ENCODE measurements at places on chromosomes 5 and 9.

GRCh38 chr5:44365345-44365744 is 23.9 kb downstream of the FGF10 start:
- no peak for ATAC-seq

- ATAC-seq = no peak
Measured at GRCh38 chr5:53892224-53892623, 331.8 kb downstream of the NDUFS4 start.

GRCh38 chr9:133991964-133992779 is at the start of gene VAV2:
Gene VAV2, minus strand, starts transcription at chr9:133992324. Its CDS starts 46 bp downstream, at chr9:133992278.
- peak; percentile 78 for ATAC-seq

DNA sequence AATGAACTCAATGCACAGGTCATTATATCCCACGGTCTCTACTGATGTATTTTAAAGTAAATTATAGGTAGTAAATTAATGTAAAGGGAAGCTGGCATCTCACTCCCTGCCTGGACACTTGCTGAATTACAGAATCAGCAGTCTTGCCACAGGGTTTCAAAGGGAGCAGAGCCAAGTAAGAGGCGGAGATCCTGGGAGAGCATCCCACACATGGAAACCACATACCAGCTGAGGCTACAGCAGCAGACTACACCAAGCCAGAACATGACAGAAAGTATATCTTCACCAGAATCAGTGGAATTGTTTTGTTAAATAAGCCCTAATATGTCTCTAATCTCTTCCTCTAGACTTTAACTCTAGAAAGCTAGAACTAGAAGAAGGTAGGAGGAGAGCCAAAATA is 1689.2 kb upstream of the WWC1 start:
- ATAC-seq = no peak

- ATAC-seq = no peak
Measured at GRCh38 chr5:79961716-79962574, 29.1 kb downstream of the MTX3 start.

- no peak for ATAC-seq
Measured at GRCh38 chr5:121175986-121176385, 675.7 kb upstream of the FTMT start.

DNA sequence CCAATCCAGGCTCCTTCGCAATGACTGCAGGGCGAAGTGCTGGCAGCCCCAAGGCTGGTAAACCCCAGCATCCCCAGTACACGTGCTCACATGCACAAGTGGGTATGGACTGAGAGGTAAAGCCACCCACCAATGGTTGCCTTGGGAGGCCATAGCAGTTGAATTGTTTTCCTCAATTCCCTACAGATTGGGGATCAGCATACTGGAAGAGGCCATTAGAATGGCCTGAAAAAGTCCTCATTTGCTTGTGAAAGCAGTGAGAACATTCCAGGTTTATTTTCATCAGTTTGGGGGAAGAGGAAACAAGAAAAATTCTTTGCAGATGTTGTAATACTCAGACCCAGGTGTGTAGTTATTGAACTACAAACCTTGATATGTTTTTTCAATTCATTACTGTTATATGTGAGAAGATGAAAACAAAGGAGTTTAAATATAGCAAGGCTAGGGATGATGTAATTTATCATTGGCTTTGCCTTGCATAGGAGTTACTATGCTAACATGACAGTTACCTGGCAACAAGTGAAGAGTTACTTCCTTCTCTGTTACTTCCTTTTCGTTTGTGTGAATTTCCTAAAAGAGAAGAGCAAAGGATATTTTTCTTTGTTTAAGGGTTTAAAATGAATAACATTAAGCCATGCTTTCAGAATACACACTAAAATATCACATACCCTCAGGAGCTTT is 36.4 kb downstream of the MTMR12 start:
- no peak for ATAC-seq

DNA sequence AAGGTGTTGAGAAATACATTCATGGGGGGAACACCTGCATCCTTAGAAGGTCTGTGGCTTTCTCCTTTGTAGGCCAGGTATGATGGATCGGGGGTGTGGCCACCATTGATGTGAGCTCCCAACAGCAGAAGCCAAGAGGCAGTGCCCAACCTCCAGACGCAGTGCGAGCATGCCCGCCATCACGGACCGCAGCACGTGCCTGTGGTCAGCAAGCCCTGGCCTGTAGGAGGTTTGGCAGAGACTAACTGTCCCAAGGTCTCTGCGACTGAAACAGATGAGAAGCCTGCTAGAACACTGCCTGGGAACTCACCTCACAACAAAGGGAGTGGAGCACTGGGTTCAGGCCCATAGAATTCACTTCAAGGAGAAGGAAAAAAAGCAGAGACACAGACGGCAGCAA is 31.9 kb upstream of the ZNF354A start:
- ATAC-seq = no peak

GRCh38 chr9:91303741-91304415 is 57.8 kb downstream of the AUH start:
- ATAC-seq = no peak

DNA sequence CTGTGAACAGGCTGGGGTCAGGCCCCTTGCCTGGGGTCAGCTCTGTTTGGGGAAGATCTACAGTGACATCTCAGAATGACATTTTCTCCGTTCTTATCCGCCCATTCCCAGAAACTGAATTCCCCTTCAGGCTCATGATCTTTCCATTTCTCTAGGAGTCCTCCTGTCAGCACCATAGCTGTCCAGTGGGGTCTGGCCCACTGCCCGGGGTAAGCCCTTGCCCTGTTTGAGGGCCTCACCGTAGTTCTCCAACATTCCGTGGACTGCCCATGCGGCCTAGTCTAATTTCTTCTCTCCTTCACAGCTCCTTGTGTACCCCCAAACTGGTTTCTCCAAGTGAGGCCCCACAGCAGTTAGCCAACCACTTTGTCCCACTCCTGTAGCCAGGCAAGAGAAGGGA is 68.4 kb downstream of the ENTREP1 start:
- no peak for ATAC-seq

DNA sequence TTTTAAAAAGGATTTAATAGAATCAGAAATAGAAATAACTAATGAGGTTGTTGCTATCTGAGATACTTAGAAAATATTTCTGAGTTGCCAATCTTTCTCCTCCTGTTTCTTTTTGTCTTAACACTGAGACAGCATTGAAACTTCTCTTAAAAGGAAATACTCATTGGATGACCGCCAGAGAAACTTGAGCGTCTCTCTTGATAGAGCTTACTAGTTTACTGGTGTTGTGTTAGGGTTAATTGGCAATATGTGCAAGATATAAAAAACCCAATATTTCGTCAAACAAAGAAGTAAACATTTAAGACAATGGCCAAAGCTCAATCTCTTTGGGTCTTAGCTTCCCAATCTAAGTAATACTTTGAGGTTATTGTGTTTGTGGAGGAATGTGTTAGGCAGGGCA is 176.4 kb upstream of the CHD1 start:
- no peak for ATAC-seq

- ATAC-seq = no peak
Measured at GRCh38 chr5:171595401-171595800, 176.0 kb downstream of the FGF18 start.

GRCh38 chr5:123147128-123147715 is 58.2 kb downstream of the PRDM6 start:
- no peak for ATAC-seq

- ATAC-seq = no peak
Measured at GRCh38 chr5:25618821-25619220, 974.0 kb upstream of the CDH10 start.

- ATAC-seq = no peak
Measured at GRCh38 chr5:112682621-112683061, 55.0 kb upstream of the APC start.

- no peak for ATAC-seq
Measured at GRCh38 chr9:127278372-127278771, 13.8 kb downstream of the GARNL3 start.

Measured in stimulated activated memory B cell treated with anti-CD40 and anti-IgM and Interleukin-4, amounts not matched to agents 10 μg/mL and 1 μg/mL and 100 μg/mL, for 72 hours (primary cell).